ENCODE measurements at places on chromosomes 5 and 9.

DNA sequence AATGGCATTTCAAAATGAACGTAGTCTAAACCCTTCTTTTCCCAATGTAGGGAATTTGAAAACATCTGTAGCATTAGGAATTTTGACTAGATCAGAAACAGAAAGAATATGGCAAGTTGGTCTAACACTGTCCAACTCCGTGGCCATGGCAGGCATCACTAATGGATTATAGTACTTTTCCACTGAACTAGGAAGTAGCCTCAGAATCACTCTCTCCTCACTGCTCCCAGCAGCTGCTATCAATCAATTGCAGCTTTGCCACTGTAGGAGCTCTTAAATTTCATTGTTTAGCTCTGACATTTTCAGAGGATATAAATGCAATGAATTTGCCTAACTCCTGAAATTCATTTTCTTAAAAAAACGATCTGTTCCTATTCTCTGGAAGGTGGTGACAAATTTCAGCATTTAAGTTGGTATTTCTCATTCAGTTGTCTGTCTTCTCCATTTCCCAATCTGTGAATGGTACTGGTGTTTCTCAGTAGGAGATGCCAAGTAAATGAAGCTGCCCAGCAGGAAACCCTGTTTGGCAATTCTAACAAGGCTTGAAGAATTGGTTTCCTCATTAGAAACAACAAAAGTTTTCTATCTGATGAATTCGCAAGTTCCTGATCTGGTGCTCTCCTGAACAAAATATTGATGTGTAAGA, 64.7 kb downstream of the TLR4 start:
- no peak for DNase-seq

DNA sequence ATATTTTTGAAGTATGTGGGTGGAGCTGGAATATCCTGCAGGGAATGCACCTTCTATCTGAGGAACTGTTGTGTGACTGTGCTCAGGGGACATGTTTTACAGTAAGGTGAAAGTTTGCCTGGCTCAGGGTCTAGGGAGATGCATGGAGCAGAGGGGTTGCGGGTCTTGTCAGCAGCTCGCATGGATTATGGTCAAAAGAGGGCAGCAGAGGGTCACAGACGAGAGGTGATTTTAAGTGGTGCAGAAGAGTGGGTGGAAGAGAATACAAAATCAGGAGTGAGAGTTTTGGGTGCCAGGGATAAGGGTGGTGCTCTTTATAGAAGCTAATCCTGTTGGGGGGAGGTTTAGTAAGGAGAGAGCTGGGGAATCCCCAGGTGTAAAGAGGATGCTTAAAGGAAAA, 53.5 kb upstream of the GRIN3A start:
- peak; percentile 57 for DNase-seq

GRCh38 chr5:137392261-137392660, 106.9 kb downstream of the SPOCK1 start:
- no peak for DNase-seq

GRCh38 chr9:117528225-117528624, 113.4 kb upstream of the ASTN2 start:
- DNase-seq = no peak

DNA sequence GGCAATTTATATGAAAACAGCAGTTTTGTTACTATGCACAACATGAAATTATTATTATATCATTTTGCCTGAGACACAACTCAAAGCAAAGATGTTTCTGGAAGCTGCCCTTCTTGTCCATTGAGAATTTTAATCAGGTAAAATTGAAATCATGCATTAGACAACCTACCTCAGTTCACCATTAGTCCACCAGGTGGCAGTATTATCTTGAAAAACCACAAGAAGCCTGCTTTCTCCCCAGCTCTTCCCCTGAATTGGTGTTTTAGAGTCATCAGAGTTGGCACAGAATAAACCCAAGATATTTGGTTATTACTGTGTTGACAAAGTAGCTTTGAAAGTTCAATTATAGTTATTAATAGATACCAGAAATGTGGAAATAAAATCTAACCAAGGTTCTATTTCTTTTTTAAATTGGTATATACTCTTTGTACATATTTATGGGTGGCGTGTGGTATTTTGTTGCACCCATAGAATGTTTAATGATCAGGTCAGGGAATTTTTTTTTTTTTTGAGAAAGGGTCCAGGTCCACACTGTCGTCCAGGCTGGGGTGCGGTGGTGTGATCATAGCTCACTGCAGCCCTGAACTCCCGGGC, 25.7 kb downstream of the UTP15 start:
- peak; percentile 88 for DNase-seq

- no peak for DNase-seq
Observed at GRCh38 chr5:57895766-57896165, 413.2 kb upstream of the ACTBL2 start.

GRCh38 chr9:20725675-20726074, 41.6 kb downstream of the FOCAD start:
- no peak for DNase-seq

DNA sequence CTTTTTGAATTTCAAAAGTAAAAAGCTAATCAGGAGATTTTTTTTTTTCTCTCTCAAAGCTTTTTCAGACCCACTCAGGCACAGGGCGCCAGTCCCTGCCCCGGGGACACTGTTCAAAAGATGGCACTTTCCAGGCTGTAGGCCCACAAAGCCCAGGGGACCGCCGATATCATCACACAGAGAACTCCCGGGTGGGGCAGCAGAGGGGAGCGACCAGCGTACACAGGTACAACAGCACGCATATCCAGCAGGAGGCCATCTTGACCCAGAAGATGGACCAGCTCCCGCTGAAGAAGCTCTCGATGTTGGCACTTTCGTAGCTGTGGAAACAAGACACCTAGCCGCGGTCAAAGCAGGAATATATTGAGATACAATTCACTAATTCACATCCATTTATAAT, 108.3 kb downstream of the THBS4 start:
- no peak for DNase-seq

GRCh38 chr5:82396871-82397514, 118.8 kb upstream of the RPS23 start:
- DNase-seq = no peak

- DNase-seq = peak; percentile 62
Observed at GRCh38 chr5:170603578-170604565, 100.1 kb downstream of the KCNIP1 start.

Measured in KBM-7 (cell line).